ENCODE measurements at places on chromosomes 2 and 18.

GRCh38 chr2:229731916-229732315 is 17.6 kb upstream of the DNER start:
- DNase-seq = peak; percentile 29

DNA sequence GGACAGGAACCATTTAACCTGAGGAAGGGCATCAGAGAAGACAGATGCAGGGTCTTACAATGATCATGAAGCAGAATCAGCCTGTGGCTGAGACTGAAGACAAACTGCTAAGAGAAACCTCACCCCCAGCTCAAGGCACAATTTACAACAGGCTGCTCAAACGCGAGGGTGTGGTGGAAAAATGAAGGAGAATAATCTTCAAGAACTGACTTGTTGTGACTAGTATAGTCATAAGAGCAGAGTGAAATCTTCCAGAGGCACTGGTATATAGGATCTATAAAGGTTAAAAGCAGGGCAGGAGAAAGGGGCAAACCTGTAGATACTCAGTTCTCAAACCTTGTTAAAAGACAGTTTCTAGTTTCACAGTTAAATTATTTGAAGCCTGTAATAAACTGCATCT is 1155.8 kb upstream of the TMEFF2 start:
- DNase-seq = no peak

- DNase-seq = no peak
Observed at GRCh38 chr2:16638946-16639345, 26.7 kb downstream of the CYRIA start.

DNA sequence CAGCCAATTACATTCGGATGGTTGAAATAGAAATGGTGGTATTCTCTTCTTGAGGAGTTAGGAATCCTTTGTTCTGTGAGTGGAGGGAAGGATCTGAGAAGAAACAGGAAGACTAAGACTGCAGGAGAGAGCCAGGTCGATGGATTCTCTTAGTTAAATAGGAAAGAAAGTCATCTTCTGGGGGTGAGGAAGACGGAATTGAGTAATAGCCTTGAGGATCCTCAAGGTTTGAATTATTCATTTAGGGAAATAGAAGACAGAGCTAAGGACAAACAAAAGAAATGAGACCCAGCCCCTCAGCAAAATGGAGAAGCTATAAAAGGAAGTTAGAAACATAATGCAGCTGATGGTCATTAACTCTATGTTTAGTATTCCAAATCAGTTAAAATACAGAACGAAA is 1.8 kb downstream of the LAPTM4A start:
- DNase-seq = peak; percentile 36

GRCh38 chr18:59033359-59033758 is 106.3 kb upstream of the SEC11C start:
- peak; percentile 20 for DNase-seq

DNA sequence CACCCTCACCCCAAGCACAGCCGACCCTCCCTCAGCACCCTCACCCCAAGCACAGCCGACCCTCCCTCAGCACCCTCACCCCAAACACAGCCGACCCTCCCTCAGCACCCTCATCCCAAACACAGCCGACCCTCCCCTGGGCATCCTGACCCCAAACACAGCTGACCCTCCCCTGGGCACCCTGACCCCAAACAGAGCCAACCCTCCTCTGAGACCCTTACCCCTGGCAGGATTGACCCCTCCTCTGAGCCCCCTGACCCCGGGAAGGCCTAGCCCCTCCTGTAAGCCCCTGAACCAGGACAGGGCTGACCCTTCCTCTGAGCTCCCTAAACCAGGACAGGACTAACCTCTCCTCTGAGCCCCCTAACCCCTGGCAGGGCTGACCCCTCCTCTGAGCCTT is 84.4 kb upstream of the RAB6C start:
- DNase-seq = no peak

GRCh38 chr18:38900445-38900844 is 1334.8 kb upstream of the CELF4 start:
- DNase-seq = no peak

DNA sequence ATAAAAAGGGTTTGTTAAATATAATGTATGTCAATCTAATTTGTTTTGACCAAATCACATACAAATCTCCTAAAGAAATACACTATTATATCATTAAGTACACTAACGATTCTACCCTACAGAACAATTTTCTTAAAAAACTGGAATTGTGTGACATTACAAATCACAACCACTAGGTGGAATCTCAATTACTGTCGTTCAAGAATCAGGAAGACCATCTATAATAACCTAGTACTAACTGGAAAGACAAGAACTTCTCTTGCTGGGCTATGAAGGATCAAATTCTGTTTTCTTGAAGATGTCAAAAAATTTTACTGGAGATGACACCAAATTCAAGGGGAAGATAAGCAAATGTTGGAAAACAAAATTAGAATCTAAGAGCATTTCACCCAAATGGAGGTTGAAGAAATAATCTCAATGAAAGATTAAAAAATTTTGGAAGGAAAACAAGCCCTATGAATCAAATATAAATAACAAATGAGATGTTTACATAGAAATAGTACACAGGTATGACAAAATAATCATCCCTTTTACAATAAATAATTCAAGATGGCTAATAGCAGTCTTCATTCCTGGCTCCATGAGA is 110.9 kb downstream of the STK39 start:
- DNase-seq = peak; percentile 65

DNA sequence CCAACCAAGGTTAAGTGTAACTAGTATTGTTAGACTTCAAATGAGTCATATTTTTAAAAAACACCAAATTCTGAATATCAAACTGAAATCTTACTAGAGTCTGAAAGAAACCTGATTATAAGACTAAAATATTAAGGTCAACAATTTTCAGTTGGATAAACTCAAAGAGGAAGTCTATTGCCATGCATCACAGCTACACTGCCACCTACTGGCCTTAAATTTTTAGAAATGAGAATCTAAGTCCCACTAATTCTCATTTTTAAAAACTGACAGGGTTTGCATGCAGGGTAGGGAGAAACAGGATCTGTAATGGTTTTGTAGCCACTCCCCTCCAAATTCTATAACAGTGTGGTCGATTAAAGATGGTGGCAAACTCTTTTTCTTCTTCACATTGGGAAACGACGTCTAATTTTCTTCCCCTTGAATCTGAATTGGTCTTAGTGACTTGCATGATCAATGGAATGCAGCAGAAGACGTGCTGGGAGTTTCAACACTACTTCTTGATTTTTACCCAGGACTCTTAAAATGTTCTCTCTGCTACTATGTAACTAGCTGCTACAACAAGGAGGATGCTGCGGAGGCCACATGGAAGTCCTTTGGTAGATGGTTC is 176.1 kb upstream of the SESTD1 start:
- peak; percentile 65 for DNase-seq

GRCh38 chr18:37668971-37669747 is 103.6 kb upstream of the CELF4 start:
- no peak for DNase-seq

DNA sequence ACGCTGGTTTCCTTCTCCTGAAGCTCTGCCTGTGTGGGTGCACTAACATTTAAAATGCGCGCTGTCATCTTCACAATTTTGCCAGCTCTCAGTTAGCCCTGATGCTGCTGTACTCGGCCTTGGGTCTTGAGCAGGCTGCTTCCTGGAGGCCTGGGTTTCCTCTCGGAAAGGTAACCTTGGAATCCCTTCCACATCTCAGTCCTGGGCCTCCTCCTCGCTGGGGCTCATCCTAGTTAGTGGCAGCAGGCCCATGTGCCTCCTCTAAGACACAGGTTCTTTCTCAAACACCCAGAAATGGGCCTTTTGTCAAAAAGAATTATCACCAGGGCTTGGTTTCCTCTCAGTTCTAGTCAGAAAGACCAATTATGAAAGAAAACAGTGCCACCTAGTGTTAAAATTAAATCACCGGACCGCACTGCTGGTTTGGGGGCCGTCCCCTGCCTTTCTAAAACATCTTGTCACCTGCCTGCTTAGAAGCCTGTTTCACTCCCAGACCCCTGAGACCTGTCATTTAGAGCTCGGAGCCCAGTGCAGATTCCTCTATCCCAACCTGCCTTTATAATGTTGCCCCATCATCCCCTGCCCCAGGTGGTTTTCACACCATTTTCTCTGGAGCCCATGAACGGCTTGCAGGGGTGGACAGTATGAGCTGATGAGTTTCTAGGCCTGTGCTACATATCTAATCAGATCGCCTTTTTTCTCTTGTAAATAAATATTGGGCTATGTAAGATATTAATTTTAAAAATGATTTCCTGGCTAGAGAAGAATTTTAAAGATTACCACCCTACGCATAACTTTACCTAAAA is 42.4 kb downstream of the HK2 start:
- DNase-seq = peak; percentile 79

DNA sequence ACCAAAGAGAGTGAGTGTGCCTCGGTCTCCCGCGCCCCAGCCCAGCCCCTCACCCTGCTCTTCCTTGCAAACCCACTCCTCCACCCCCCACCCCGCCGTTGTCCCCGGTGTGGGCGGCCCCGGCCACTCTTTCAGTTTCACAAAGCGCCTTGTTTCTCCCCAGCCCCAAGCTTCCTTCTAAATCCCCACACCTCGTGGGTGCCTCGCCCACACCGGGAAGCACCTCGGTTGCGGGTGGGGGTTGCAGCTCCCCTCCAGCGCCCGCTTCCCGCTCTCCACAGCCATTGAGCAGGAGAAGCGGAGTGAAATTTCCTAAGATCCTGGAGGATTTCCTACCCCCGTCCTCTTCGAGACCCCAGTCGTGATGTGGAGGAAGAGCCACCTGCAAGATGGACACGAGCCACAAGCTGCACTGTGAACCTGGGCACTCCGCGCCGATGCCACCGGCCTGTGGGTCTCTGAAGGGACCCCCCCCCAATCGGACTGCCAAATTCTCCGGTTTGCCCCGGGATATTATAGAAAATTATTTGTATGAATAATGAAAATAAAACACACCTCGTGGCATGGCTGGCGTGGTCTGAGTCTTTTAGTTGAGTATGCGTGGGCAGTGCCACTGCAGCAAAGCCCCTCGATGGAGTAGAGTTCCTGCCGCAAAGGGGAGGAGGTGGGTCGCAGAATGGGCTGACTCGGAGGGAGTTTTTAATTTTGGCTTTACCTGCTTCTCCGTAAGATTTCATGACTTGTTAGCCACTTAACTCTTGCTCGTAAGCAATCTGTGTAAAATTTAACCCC is 848 bp downstream of the TMSB10 start:
- DNase-seq = no peak

GRCh38 chr2:64212801-64213321 is 68.6 kb upstream of the PELI1 start:
- DNase-seq = peak; percentile 31

DNA sequence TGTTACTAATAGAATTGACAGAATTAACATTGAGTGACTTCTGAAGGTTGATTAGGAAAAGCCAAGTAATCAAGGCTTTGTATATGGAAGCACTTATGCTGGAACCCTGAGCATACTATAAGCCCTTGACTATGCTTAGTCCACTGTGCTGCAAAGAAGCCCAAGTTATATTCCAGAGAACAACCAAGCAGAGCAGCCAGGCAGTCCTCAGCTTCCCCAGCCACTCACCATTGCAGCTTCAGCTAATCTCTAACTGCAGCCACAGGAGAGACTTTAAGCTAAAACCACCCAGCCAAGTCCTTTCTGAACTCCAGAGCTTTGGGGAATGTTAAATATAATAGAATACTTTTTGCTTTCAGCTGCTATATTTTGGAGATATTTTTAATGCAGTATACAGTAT is 164.4 kb upstream of the VWC2L start:
- DNase-seq = no peak

DNA sequence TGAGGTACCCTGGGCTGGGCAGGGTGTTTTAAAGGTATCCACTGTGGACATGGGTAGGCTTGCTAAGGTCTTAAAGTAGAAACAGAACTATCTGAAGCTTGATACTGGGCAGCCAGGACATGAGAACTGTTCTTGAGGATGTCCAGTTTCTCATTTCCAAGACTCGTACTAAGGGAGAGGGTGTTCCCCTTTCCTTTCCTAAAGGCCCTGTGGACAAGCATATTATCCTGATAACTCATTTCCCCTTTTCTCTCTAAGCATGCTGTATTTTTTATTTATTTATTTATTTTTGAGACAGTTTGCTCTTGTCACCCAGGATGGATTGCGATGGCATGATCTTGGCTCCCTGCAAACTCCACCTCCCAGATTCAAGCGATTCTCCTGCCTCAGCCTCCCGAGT is 273.6 kb downstream of the PRKCE start:
- no peak for DNase-seq

DNA sequence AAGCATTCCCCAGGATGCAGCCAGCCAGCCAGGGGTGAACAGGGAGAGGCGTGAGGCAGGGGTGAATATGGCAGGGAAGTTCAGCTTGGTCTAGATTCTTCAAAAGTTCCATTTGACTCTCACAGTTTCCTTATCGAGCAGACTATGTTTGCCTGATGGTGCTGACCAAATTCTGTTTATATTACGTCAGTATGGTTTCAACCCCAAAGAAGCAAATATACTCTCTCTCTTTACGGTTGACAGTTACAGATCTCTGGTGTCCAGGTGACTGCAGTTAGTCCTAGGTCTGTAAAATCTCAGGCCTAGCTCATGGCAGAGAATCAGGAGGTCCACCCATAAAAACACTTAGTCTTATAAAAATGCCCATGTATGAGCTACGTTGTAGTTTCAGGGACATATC is 38.3 kb upstream of the DNMT3A start:
- no peak for DNase-seq
